MV-4-11 (cell line): ENCODE measurements at places on chromosomes 3 and 15.

GRCh38 chr3:172135185-172135584 lies 95.8 kb downstream of the FNDC3B start:
- no peak for DNase-seq

GRCh38 chr3:143171141-143171980 lies 51.8 kb downstream of the CHST2 start:
- peak; percentile 55 for DNase-seq

- DNase-seq, result no peak
Observed at GRCh38 chr15:25345943-25346342, 92.9 kb downstream of the UBE3A start.

DNA sequence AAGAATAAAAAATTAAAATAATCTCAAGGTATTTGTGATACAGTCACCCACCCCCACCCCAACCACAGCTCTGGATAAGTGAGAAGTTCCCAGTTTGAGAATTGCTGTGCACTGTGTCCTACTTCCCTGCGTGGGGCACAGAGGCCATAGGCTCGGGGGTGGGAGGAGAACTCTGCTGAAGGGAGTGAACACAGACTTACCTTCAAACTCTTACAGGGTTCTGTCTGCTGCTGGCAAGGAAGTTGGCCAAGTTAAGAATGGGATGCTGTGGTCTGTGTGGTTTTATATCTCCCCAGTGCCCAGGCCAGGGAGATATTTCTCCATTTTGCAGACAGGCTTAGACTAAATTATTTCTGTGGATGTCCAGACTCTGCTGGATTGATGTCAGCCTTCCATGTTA lies 37.6 kb downstream of the SPTSSB start:
- no peak for DNase-seq
